ENCODE measurements at places on chromosomes 1 and 21.

GRCh38 chr1:41784531-41785274 lies 134.0 kb downstream of the HIVEP3 start:
- DNase-seq = no peak

GRCh38 chr1:159171254-159171687 lies at the start of gene CADM3:
TSS of gene CADM3 (plus strand) at chr1:159171615. CDS start at chr1:159171766, 151 bp downstream.
- peak; percentile 66 for DNase-seq

- no peak for DNase-seq
Measured at GRCh38 chr1:171037626-171038025, 53.1 kb upstream of the FMO3 start.

DNA sequence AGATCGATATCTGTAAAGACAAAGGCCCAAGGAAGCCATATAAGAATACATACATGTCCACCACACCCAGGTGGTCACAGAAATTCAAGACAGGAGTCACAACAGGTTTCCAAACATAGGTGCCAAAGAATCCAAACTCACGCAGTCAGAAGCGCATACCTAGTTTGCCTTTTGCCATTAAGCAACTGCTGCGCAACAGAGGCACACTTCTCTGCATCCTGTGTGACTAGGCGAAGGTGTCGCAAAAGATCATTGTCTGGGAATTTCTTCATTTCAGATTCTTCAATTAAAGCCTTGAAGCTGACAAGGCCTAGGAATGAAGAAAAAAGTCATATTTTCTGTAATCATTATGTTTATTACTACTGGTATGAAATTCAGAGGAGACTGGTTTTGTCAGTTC lies 32.2 kb upstream of the SYT2 start:
- DNase-seq = no peak

GRCh38 chr21:41481191-41481590 lies 26.8 kb downstream of the TMPRSS2 start:
- no peak for DNase-seq

GRCh38 chr1:223739366-223740037 lies 27.2 kb downstream of the CAPN2 start:
- DNase-seq = no peak

DNA sequence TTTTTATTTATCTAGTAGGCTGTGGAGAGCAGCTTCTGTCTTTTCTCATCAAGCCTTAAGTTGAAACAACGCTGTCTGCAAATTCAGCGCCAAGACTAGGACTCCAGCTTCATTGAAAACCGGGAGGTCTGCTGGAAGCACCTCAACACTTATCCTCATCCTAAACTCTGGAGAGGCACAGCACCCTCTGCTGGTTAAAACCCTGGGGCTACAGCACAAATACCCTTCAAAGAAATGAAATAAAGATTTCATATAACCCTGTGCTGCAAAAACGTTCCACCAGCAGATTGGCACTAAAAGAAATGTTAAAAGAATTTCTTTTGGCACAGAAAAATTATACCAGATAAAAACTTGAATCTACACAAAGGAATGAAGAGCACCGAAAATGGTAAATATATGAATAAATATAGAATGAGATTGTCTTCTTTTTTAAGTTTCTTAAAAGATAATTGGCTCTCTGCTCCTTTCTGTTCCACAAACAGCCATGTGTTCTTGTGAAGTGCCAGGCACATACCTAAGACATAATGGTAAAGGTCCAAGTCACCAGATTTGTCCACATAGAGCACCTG lies 227.7 kb upstream of the SAMSN1 start:
- DNase-seq = peak; percentile 72

- DNase-seq = no peak
Measured at GRCh38 chr1:205486258-205486657, 18.2 kb upstream of the CDK18 start.

- no peak for DNase-seq
Measured at GRCh38 chr1:77406661-77407060, 124.8 kb downstream of the AK5 start.

DNA sequence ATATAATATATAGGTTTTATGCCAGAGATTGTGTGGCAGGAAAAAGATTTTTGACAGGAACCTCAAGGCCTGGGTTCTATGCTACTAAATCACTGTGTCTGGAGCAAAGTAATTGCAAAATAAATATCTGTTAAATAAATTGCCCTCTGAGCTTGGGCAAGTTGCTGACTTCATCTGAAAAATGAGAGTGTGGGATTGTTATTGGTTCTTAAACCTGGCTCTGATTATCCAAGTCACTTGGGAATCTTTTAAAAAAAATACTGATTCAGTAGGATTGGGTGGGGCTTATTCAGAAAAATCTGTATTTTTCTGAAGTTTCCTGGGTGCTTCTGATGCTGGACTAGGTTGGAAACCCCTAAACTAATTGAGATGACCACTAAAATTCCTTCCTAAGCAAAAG lies 174.1 kb upstream of the SGIP1 start:
- DNase-seq = no peak

- DNase-seq = no peak
Measured at GRCh38 chr1:76640723-76641122, 226.6 kb upstream of the ST6GALNAC5 start.

GRCh38 chr1:228842094-228842775 lies 107.0 kb downstream of the RHOU start:
- peak; percentile 98 for DNase-seq

DNA sequence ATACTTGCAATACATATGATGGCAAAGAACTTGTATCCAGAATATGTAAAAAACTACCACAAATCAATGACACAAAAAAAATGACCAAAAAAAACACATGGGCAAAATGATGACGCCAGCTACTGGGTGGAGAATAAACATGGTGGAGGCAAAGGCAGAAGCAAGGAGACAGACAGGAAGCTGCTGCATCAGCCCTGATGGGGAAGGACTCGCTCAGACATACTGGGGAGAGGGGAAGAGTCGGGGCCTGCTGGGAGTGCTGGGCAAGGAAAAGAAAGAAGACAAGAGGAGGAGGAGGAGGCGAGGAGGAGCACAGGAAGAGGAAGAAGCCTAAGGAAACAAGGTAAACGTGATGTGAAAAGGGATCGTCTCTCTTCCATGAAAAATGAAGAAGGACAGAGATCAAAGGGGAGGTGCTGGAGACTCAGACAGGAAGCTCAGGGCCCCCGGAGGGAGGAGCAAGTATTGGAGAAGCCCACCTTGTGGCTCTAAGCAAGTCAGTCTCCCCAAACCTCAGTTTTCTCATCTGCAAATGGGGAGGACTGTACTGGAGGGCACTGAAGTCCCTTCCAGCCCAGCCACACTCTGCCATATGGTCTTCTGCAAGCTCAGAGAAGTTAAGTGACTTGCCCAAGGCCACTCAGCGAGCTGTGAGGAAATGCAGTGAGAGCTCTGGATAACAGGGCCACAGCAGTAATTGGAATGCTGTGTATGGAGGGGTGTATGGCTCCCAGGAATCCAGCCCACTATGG lies 24.2 kb downstream of the OLFML2B start:
- DNase-seq = no peak

GRCh38 chr1:178192686-178193085 lies 98.8 kb downstream of the RASAL2 start:
- DNase-seq = no peak

- DNase-seq = no peak
Measured at GRCh38 chr21:38123626-38124025, 133.2 kb upstream of the KCNJ15 start.

- peak; percentile 80 for DNase-seq
Measured at GRCh38 chr1:67645495-67646144, 39.4 kb upstream of the GADD45A start.

GRCh38 chr1:93296555-93297154 lies 49.1 kb upstream of the DR1 start:
- no peak for DNase-seq

- DNase-seq = no peak
Measured at GRCh38 chr21:46675595-46676280, 40.3 kb downstream of the PRMT2 start.

DNA sequence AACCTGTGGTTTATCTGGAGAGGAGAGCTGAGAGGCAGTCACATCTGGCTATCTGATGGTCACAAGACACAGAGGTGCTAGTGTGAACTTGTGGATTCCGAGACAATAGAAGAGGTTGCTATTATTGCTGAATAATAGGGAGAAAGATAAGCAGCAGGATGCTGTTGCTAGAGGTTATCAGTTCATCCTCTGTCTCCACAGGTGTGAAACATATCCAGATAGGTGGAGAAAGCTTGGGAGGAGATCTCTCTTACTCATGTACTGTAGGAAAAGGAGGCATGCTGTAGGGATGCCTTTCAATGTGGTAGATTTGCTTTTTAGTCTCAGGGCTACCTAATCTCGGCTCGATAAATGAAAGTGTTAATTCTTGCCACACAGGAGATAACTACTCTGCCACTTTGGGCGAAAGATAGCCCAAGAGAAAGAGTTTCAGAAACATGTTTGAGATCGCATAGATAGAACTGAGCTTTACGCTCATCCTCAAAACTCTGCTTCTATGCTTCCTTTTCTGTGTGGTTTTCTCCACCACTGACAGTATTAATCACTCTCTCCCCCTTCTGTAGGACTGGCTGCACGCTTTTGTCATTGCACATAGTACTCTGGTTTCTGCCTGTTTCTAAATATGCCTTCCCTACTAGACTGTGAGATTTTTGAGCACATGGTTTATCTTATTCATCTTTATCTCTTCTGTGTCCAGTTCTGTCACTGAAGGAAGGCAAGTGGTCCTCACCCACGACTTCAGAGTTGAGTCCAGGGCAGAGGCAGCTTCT lies 36.7 kb upstream of the PLXNA2 start:
- no peak for DNase-seq

DNA sequence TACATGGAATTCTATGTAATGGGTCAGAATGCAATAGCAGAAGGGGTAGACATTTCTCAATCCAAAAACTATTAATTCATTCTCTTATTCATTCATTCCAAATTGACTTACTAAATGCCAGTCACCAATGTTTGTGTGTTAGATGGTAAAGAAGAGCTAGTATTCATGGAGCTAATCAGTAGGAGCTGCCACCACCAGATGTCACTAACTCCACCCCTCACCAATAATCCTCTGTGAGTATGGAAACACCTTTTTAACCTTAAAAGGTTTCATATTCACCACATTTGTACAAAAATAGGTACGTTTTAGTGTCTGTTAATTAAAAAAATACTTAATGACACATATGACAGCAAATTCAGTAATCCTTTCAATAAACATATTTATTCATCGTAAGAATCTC lies 131.8 kb upstream of the PKN2 start:
- DNase-seq = no peak

DNA sequence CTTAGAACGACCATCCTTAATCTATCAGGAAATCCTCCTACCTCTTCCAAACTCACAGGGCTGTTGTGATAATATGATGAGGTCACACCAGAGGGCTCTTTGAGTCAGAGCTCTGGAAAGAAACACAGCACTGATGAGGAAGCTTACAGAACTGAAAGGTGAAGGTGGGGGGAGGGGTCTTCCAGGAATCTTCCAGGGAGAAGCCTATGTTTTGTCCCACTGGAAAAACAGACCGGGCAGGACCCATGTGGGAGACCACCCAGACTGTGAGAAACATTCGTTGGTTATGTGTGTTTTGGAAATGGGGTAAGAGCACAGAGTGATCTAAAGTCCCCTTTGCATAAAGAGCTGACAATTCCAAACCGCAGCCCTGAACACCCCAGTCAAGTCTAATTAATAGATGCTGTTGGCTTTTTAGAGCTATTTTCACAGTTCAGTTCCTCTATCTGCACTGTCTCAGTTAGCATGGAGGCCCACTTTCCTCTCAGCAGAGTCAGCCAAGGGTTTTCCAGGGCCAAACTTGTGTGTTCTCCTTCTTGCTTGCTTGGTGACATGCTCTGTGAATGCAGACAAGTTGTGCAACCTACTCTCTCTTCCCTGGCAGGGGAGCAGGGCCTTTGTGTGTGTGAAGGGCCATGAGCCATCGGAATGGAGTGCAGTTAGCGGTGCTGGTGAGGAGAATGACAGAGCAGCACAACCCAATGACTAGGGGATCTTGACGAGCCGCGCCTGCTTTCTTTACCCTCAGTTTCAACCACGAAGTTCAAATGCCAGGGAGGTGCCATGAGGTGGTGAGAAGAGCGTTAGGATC lies 12.3 kb downstream of the PHLDA3 start:
- DNase-seq = peak; percentile 94

DNA sequence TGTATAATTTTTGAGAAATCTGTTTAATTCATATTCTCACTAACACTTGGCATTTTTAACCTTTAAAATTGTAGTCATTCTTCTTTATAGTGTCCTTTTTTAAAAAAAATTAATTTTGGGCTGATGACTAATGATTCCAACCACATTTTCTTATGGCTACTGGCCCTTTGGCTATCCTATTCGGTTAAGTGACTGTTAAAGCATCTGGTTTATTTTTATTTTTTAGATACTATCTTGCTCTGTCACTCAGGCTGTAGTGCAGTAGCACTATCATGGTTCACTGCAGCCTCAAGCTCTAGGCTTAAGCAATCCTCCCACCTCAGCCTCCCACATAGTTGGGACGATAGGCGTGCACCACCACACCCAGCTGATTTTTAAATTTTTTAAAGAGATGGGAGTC lies 723.2 kb upstream of the CXADR start:
- no peak for DNase-seq

GRCh38 chr1:12521096-12521495 lies 96.9 kb downstream of the DHRS3 start:
- DNase-seq = peak; percentile 30

GRCh38 chr1:85343213-85343611 lies 66.8 kb upstream of the BCL10 start:
- no peak for DNase-seq

DNA sequence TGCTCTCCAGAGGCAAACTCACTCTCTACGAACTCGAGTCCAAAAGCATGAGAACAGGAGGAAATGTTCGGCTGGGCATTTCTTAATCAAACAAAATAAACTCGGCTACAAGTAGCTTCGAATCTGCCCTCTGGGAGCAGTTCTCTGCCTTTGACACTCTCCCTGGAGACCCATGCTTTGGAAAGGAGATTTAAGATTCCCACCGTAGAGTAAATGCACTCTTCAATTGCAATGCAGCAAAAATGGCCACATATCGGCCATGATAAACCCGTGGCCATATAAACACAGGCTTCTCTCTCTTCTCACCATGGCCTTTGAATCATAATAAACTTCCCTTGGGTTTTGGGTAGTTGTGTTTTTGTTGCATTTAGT lies 215.4 kb downstream of the TOMM20 start:
- DNase-seq = no peak

DNA sequence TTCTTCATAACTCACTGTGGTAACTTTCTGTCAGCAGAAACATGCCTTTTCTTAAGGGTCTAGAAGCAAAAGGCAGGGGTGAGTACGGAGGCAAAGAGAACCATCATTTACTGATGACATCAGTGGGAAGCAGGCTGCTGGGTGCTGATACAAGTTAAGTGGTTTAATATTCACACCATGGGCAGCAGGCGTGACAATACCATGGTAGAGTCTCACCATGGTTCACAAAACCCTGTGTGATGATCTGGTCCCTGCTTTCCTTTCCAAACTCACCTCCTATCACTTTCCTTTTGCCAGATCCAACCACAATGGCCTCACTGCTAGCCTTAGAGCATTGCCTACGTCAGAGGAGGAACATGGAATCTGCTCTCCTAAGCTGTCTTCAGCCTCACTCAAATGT lies 8.7 kb downstream of the MAB21L3 start:
- no peak for DNase-seq

- peak; percentile 82 for DNase-seq
Measured at GRCh38 chr1:236141447-236142252, 689 bp upstream of the GPR137B start.

GRCh38 chr1:61487801-61488200 lies 237.1 kb downstream of the TM2D1 start:
- no peak for DNase-seq

- DNase-seq = no peak
Measured at GRCh38 chr1:63713627-63714481, 60.0 kb upstream of the ROR1 start.
